ENCODE measurements at places on chromosomes 3 and 15. TPM values are rescaled to one million over a fixed set of nuclear protein-coding genes. Genes with fewer than 3 reads are reported as not detected.

DNA sequence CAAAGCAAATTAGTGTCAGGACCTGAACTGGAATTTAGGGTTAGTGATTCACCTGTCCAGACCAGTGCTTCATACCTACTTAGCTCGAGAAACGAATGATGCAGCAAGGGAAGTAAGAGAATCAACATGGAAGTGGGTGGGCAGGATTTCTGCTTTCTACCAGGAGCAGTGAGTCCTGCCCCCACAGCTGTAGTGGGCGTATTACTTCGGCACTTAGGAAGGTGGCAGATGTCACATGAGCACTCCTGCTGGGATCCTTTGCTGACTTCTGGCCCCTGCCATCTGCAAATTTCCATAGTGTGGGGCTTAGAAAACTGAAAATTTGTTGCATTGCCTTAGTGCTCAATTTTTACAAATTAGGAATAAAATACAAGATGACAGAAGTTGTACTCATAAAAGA, 31.2 kb downstream of the RYR3 start:
- no peak for DNase-seq

GRCh38 chr3:197460002-197460401, 95.8 kb downstream of the BDH1 start:
- no peak for DNase-seq

- peak; percentile 41 for DNase-seq
Measured at GRCh38 chr3:4983739-4984510, 4.7 kb downstream of the BHLHE40 start.

DNA sequence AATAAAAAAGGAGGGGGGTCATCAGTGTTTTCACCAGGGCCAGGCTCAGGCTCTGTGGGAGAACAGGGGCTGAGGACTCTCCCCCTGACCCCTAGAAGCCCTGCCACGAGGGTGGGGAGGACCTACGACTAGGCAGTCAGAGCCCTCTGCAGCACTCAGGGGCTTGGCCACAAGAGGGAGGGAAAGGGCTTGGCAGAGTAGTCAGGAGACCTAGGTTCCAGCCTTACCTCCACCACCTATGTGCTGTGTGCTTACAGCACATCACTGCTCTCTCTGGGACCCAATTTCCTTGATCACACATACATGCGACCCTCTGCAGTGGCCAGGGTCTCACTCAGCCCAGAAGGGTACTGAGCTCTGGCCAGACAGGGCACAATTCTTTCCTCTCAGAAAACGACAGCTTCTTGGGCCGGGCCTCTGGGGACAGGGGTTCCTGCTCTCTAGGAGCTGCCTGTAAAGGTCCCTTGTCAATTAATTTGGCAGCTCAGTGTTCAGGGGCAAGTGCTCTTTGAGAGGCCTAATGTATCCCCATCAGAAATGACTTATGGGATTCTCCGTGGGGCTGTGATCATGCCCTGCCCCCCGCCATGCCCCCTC, 16.4 kb upstream of the SKIC8 start:
- DNase-seq = no peak

- DNase-seq = no peak
Measured at GRCh38 chr3:116947148-116947547, 237.6 kb downstream of the TUSC7 start.

- no peak for DNase-seq
Measured at GRCh38 chr15:101204739-101205535, 46.9 kb downstream of the CHSY1 start.

DNA sequence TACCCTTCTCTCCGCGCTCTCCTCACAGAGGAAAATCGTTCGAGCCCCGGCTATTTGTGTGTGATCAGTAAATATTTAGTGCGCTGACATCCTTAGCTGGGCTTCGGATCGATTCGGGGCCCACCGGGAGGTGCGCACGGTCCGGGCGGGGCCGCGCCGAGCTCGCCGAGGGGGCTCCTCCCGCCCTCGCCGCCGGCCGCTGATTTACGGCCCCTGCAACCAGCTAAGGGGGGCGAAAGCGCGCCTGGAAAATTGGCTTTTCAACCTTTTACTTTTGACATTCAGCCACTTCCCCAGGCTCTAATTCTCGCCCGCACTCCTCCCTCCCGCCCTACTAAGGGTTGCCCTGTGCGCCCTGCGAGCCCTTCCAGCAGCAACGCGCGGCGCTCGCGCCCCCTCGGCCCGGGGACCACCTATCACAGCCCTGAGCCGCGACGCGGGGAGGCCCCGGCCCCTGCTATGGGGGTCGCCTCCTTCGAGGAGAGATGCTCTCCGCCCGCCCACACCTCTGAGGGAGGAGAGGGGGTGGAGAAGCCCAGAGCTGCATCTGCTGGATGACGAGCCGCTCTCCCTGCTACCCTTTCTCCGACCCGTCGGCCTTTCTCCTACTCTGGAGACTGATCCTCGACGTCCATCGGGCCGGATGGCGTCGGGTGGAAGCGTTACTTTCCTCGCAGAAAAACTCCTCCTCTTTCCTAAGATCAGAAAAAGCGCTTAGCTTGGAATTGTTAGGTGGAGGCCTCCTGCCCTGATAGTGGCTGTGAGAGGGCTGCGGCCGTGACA, 7.8 kb upstream of the NR2F2 start:
- DNase-seq = peak; percentile 49

- DNase-seq = no peak
Measured at GRCh38 chr15:60651101-60651500, 172.2 kb upstream of the ICE2 start.

- no peak for DNase-seq
Measured at GRCh38 chr3:97736928-97737327, 27.6 kb upstream of the ARL6 start.

GRCh38 chr15:39589815-39590644, 9.2 kb downstream of the THBS1 start:
- DNase-seq = no peak

- DNase-seq = no peak
Measured at GRCh38 chr15:63044077-63044644, 1.6 kb downstream of the TPM1 start.

DNA sequence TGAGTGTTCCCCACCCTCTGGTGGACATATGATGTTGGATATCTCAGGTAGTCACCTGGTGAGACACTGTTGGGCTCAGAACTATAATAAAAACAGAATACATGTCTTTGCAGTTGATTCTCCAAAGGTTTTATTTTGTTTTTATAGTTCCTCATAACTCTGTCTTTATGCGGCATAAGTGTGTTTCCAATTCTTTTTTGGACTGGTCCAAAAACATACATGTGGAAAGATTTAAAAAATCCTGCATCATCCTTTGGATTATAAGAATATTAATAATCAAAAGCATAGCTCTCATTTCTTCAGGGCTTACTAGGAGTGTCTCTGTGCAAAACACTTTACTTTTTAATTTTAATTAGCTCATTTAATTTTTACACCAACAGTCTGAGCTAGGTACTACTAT, 71.0 kb upstream of the ANKRD34C start:
- DNase-seq = no peak

DNA sequence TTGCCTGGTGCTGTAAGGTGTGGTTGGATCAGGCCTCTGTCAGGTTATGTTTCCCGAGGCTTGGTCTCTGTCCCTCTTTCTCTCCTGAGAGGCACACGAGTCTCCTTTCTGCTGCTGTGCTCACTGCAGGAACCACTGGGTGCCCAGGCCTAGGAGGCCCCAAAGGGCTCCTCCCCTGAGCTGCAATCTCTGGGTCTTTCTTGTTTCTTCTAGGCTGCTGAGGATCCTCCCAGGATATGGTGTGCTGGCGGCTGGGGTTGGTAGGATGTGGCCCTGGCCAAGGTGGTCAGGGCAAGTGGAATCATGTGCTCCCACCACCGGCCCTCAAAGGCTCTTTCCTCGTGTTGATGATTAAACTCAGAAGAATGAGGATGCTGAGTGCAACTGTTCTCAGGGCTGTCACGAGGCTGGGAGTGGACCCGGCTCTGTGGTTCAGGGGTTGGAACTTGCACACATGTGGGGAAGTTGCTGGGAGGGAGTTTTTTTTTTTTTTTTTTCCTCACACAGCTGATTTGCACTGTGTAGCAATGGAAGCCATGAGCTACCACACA, 43.6 kb upstream of the CTSH start:
- peak; percentile 58 for DNase-seq

GRCh38 chr3:187522293-187522692, 147.9 kb downstream of the SST start:
- DNase-seq = no peak

- no peak for DNase-seq
Measured at GRCh38 chr3:113105093-113105449, 106.3 kb upstream of the BOC start.

- DNase-seq = no peak
Measured at GRCh38 chr15:50381438-50381837, 26.4 kb upstream of the GABPB1 start.

GRCh38 chr15:99995543-99995942, 262.3 kb upstream of the LYSMD4 start:
- no peak for DNase-seq

- no peak for DNase-seq
Measured at GRCh38 chr15:53694476-53694874, 65.0 kb downstream of the WDR72 start.

MKRN3 gene
- total RNA-seq = 0.72 TPM

STRC gene
- total RNA-seq = not detected

MOBP gene
- not detected for total RNA-seq

INAFM2 gene
- 55.8 TPM for total RNA-seq

KNG1 gene
- 0.37 TPM for total RNA-seq

Measured in left ventricle myocardium superior (tissue), 1 donor.